ENCODE measurements at places on chromosomes 3 and 15. TPM values are rescaled to one million over a fixed set of nuclear protein-coding genes. Genes with fewer than 3 reads are reported as not detected.
A peak's percentile ranks its signal among the peaks of the same experiment; 100 is the strongest.

DNA sequence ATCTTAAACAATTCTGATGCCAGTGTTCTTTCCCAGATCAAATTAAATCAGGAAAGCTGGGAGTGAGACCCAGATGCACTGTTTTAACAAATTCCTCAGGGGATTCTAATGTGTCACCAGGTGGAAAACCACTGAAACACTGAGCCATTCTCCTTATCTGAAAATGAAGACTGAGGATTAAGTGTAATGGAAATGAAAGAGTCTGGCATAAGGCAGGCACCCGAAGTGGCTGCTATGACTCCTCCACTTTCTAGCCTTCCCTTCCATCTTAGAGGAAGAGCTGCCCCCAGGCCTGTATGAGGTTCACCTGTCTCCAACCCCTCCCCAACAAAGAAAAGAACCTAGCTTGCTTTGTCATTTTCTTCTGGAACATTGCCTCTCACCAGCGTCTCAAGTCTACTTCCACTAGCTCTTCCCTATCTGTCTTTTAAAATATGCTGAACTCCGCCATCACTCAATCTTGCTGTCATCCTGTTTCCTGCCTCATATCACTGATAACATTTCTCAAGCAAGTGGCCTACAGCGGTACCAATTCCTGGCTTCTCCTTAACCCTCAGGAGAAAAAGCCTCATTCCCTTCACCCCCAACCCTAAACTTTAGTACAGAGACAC is 13.7 kb upstream of the ABHD2 start:
- H3K4me1 ChIP-seq = no peaks in the 10 kb centered on the region
- no peak overlapping the region for H3K4me3 ChIP-seq
- no peak overlapping the region for H3K27ac ChIP-seq
- no peaks in the 10 kb centered on the region for H3K27me3 ChIP-seq

Gene CCK
- total RNA-seq = 0.97 TPM

GRCh38 chr3:128221328-128221727 is 68.0 kb downstream of the EEFSEC start:
- H3K36me3 ChIP-seq = no peaks in the 10 kb centered on the region
- H3K4me1 ChIP-seq = no peaks in the 10 kb centered on the region
- no peaks in the 10 kb centered on the region for H3K27me3 ChIP-seq
- H3K4me3 ChIP-seq = no peak overlapping the region
- no peak for DNase-seq

GRCh38 chr3:156626104-156626503 is 48.3 kb upstream of the TIPARP start:
- H3K27me3 ChIP-seq = no peaks in the 10 kb centered on the region
- peaks cover 33% of the 10 kb centered on the region for H3K4me1 ChIP-seq
- H3K36me3 ChIP-seq = no peaks in the 10 kb centered on the region

DNA sequence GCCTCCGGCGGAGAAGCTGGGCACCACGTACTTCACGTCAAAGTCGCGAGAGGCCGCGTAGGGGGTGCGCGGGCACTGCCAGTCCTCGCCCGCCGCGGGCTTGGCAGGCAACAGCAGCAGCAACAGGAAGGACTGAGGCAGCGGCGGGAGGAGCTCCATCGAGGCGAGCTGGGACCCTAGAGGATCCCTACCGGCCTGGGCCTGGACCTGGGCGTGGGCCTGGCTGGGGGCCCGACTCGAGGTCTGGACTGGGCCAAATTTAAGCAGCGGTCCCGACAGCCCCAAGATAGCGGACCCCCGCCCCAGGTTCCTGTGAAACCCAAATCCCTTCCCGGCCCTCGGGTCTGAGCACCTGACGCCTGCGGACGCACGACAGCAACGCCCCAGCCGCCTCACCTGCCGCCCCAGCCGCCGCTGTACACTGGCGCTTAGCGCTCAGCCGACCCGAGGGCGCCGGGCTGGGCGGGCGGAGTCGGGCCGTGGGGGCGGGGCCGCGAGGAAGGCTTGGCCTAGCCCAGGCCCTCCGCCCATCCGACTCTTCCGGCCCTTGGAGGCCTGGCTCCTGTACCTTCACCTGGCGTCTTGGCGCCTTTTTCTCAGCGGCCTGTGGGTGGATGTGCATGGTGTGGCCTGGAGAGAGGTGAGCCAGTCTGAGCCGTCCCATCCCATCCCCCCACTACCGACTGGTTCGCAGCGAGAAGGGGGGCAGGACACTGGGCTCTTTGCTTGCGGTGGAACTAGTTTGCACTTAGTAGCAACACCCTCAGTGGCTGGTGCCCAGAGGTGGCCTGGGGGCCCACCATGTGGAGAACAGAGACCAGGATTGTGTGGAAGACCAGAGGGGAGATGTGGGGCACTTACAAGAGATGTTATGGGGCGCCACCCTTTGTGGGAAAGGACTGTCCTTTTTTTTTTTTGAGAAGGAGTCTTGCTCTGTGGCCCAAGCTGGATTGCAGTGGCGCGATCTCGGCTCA is at the start of gene MST1R:
Gene MST1R (minus strand): TSS at position 423 of the 974 bp plus-strand sequence. CDS start 264 bp downstream, at position 159.
- no peaks in the 10 kb centered on the region for H3K36me3 ChIP-seq
- peak; percentile 74 for DNase-seq
- H3K27ac ChIP-seq = no peak within 1 kb of the TSS
- H3K4me3 ChIP-seq = peak within 1 kb of the TSS; percentile 62

Gene SEMA3G
- total RNA-seq = not detected

- peaks cover 54% of the 10 kb centered on the region for H3K27me3 ChIP-seq
- H3K36me3 ChIP-seq = no peaks in the 10 kb centered on the region
- no peaks in the 10 kb centered on the region for H3K4me1 ChIP-seq
- H3K27ac ChIP-seq = no peak overlapping the region
- H3K4me3 ChIP-seq = no peak overlapping the region
- DNase-seq = no peak
Measured at GRCh38 chr3:186520957-186521842, 23.0 kb downstream of the CRYGS start.

GRCh38 chr3:172549144-172549543 is 25.9 kb upstream of the TNFSF10 start:
- no peaks in the 10 kb centered on the region for H3K36me3 ChIP-seq
- H3K27me3 ChIP-seq = no peaks in the 10 kb centered on the region
- no peak overlapping the region for H3K4me3 ChIP-seq

DNA sequence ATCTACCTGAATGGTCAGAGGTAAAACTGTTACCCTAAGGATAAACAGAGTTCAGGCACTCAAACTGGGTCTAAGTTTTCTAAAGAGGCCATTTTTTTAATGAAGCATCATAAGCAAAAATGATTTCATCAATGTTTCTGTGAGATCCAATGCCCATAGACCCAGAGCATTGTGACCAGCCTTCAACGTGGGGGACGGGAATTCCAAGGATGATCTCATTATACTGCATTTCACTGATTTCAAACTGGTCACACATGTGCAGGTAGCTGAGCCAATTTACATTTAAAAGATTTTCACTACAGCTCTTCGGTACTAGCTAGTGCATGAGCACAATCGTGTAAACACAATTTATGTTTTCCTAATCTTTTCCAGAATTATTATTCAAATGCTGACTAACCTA is 472.9 kb downstream of the DIPK2A start:
- H3K27ac ChIP-seq = no peak overlapping the region
- no peaks in the 10 kb centered on the region for H3K4me1 ChIP-seq
- no peaks in the 10 kb centered on the region for H3K36me3 ChIP-seq

Gene LSAMP
- 4.5 TPM for total RNA-seq

Gene AADACL2
- not detected for total RNA-seq

DNA sequence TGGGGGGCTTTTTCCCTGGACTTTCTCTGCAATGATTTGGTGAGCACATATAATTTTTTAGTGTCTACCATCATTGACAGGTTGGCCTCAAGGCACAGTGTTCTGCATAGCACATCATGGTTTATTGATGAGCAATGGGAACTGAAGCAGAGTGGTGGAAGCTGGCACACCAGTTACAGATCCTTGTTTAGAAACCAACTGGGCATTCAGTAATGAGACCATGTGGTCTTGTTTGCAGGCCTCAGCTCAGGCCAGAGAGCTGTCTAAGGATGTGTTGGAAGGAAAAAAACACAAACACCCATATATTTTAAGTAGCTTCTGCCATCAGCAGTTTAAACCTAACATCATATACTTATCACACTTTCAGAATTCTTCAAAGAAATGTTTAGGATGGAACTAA is 610.6 kb downstream of the ROBO1 start:
- no peak for DNase-seq
- H3K4me1 ChIP-seq = 0 out of 2 replicates have a peak, but pooled peaks cover 7% of the 10 kb centered on the region
- no peaks in the 10 kb centered on the region for H3K27me3 ChIP-seq

- no peak overlapping the region for H3K4me3 ChIP-seq
- no peaks in the 10 kb centered on the region for H3K27me3 ChIP-seq
- peak; percentile 30 for DNase-seq
- no peaks in the 10 kb centered on the region for H3K36me3 ChIP-seq
- no peak overlapping the region for H3K27ac ChIP-seq
- peaks cover 11% of the 10 kb centered on the region for H3K4me1 ChIP-seq
Measured at GRCh38 chr3:53795176-53795575, 51.0 kb downstream of the CHDH start.

DNA sequence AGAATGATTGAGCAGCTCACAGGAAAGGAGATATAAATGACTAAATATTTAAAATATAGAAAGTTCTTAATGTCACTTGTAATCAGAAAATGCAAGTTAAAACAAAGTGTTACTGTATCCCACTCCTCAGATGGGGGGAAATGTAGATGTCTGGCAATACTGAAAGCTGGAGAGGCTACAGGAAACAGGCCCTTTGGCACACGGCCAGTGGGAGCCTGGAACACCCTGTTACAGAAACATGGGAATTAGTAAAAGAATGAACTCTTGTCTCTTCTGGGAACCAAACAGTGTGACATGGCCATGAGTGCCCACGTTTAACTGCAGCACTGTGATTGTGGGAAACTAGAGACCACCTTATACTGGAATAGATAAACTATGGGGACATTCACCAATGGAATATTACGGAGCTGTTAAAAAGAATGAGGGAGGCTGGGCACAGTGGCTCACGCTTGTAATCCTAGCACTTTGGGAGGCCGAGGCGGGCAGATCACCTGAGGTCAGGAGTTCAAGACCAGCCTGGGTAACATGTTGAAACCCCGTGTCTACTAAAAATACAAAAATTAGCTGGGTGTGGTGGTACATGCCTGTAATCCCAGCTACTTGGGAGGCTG is 50.2 kb downstream of the CDCP1 start:
- H3K27me3 ChIP-seq = no peaks in the 10 kb centered on the region
- no peak for DNase-seq
- H3K4me3 ChIP-seq = no peak overlapping the region
- no peak overlapping the region for H3K27ac ChIP-seq
- peaks cover 20% of the 10 kb centered on the region for H3K4me1 ChIP-seq
- H3K36me3 ChIP-seq = no peaks in the 10 kb centered on the region

Gene MED12L
- 0.32 TPM for total RNA-seq

- H3K4me1 ChIP-seq = no peaks in the 10 kb centered on the region
- no peaks in the 10 kb centered on the region for H3K27me3 ChIP-seq
- DNase-seq = peak; percentile 32
- H3K36me3 ChIP-seq = no peaks in the 10 kb centered on the region
Measured at GRCh38 chr15:58487041-58487723, 55.4 kb downstream of the LIPC start.

Gene MYO5C
- not detected for total RNA-seq

DNA sequence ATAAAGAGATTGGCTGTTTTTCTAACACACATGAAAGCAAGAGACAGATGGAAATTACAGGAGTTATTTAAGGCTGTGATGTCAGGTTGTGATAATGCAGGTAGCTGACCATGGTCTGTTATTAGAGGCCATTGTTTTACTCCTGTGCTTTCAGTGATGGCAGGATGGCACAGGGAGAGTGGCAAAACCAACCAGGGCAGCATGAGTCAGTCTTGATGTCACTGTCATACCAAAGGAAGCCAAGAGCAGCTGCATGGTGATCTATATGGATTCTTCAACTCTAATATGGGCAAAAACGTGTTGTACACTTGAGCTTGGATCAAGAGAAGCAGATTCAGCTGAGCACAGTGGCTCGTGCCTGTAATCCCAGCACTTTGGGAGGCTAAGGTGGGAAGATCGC is 91.8 kb upstream of the LMOD3 start:
- H3K27me3 ChIP-seq = peaks cover 45% of the 10 kb centered on the region
- no peak overlapping the region for H3K27ac ChIP-seq
- H3K4me1 ChIP-seq = peaks cover 4% of the 10 kb centered on the region
- H3K4me3 ChIP-seq = no peak overlapping the region

GRCh38 chr3:14423197-14423743 is 20.9 kb downstream of the SLC6A6 start:
- H3K36me3 ChIP-seq = no peaks in the 10 kb centered on the region
- H3K4me1 ChIP-seq = no peaks in the 10 kb centered on the region
- peak; percentile 24 for DNase-seq
- H3K4me3 ChIP-seq = no peak overlapping the region
- H3K27ac ChIP-seq = no peak overlapping the region

GRCh38 chr3:113545594-113545993 is 13.2 kb downstream of the SIDT1 start:
- no peaks in the 10 kb centered on the region for H3K4me1 ChIP-seq
- peaks cover 5% of the 10 kb centered on the region for H3K27me3 ChIP-seq
- no peak for DNase-seq
- H3K36me3 ChIP-seq = no peaks in the 10 kb centered on the region
- H3K27ac ChIP-seq = no peak overlapping the region

Gene TM4SF1
- total RNA-seq = 10.5 TPM

Gene CCDC80
- 1,174 TPM for total RNA-seq

Gene NOX5
- 0.11 TPM for total RNA-seq

Gene CD86
- total RNA-seq = not detected

DNA sequence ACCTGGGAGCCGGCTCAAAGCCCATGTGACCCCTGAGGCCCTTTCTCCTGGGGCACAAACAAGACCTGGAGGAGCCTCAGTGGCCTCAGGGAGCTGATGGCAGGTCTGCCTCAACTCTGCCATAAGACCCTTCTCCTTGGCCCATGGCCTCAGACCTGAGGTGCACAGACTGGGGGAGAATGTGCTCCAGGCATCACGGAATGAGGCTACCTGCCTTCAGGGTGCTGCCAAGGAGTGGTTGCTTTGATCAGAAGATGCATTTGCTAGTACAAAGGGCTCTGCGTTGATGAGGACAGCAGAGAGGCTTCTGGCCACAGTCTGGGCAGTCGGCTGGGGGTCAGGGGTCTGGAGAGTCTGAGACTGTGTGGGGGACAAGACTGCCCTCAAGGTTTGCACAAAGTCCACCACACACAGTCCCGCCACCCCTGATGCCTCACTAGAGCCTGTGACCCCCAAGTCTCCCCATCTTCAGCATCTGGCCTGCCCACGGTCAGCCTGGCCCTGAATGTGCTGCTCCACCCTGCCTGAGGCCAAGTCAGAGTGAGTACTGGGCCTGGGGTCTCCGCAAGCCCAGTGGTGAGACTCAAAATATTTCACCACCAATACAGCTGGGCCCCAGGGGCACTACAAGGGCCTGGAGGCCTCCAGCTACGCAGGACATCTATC is 26.6 kb downstream of the ALDH1L1 start:
- no peaks in the 10 kb centered on the region for H3K4me1 ChIP-seq
- peaks cover 8% of the 10 kb centered on the region for H3K27me3 ChIP-seq
- no peak overlapping the region for H3K4me3 ChIP-seq
- no peak overlapping the region for H3K27ac ChIP-seq
- no peaks in the 10 kb centered on the region for H3K36me3 ChIP-seq

GRCh38 chr3:187719628-187720336 is 17.4 kb upstream of the RTP2 start:
- no peak overlapping the region for H3K4me3 ChIP-seq
- peaks cover 36% of the 10 kb centered on the region for H3K36me3 ChIP-seq
- H3K27ac ChIP-seq = no peak overlapping the region
- no peaks in the 10 kb centered on the region for H3K27me3 ChIP-seq

Gene MLF1
- total RNA-seq = 13.4 TPM

GRCh38 chr15:80436511-80437307 is 32.5 kb downstream of the ARNT2 start:
- H3K36me3 ChIP-seq = no peaks in the 10 kb centered on the region
- peaks cover 9% of the 10 kb centered on the region for H3K4me1 ChIP-seq
- peak; percentile 80 for DNase-seq
- H3K27me3 ChIP-seq = no peaks in the 10 kb centered on the region
- no peak overlapping the region for H3K4me3 ChIP-seq

GRCh38 chr3:14980689-14981088 is 33.3 kb downstream of the NR2C2 start:
- no peak overlapping the region for H3K4me3 ChIP-seq
- no peaks in the 10 kb centered on the region for H3K4me1 ChIP-seq
- no peaks in the 10 kb centered on the region for H3K36me3 ChIP-seq

Measured in GM23248 (cell line).